Bronchus fibroblast of lung (primary cell): ENCODE measurements at places on chromosomes 2 and 18. TPM values are rescaled to one million over a fixed set of nuclear protein-coding genes. Genes with fewer than 3 reads are reported as not detected.

The PAX8 gene
- total RNA-seq: 0.17 and 0.45 TPM in 2 replicates

The AMER3 gene
- not detected in 2 replicates for total RNA-seq

The C1QL2 gene
- total RNA-seq: not detected in 2 replicates

The FKBP1B gene
- 16.8 and 26.1 TPM in 2 replicates for total RNA-seq

The FNDC4 gene
- 9.8 and 15.1 TPM in 2 replicates for total RNA-seq

The GRHL1 gene
- total RNA-seq: 0.50 and 0.74 TPM in 2 replicates

The EGR4 gene
- not detected in 2 replicates for total RNA-seq

The ATL2 gene
- 29.7 and 39.0 TPM in 2 replicates for total RNA-seq

The SDC1 gene
- total RNA-seq: 30.6 and 37.7 TPM in 2 replicates

The SKOR2 gene
- total RNA-seq: not detected in 2 replicates

The KYNU gene
- 1.0 and 1.3 TPM in 2 replicates for total RNA-seq

The CAPG gene
- total RNA-seq: 196 and 242 TPM in 2 replicates

The CYP27A1 gene
- 14.6 and 15.9 TPM in 2 replicates for total RNA-seq

The SMYD1 gene
- total RNA-seq: not detected in 2 replicates

The IL36A gene
- total RNA-seq: not detected in 2 replicates

The CDH19 gene
- total RNA-seq: not detected in 2 replicates

The SPAG16 gene
- total RNA-seq: 12.1 and 15.3 TPM in 2 replicates

The LIMS4 gene
- total RNA-seq: not detected in 2 replicates

The PARD3B gene
- 1.2 and 2.5 TPM in 2 replicates for total RNA-seq

The GDF7 gene
- total RNA-seq: not detected in 2 replicates

The MYCN gene
- not detected in 2 replicates for total RNA-seq

The METTL4 gene
- 5.5 and 6.9 TPM in 2 replicates for total RNA-seq

The CLIP4 gene
- total RNA-seq: 14.7 and 18.0 TPM in 2 replicates
